ENCODE measurements at places on chromosomes 6 and 20.

DNA sequence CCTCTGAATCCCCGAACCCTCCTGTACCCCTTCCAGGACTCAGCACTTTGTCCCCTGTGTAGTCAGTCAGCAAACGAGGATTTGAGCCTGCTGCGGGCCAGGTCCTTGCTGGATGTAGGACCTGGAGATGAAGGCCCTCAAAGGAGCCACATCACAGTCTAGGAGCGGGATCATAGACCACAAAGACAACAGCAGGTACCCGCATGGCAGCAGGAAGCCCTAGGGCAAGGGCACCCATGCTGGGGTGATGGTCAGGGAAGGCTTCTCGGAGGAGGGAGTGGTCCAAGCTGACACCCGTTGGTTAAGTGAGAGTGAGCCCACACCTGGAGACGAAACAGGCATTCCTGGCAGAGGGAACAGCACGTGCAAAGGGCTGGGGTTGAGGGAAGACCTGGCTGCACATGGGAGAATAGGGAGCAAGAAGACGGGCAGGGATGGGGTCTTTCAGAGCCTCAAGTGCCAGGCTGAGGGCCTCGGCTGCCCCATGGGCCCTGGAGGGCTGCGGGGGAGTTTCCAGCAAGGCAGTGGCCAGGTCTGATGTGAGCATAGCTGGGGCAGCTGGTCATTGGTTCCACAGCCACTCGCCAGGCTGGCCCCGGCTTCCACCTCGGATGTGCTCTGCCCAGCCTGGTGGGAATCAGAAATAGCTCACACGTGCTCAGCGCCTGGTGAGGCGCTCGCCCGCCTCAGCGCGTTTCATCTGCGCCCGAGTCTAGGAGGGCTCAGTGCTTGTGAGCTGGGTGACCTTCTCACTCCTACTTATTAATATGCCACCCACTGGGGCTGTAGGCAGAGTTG is 15.0 kb downstream of the DLGAP4 start:
- H3K4me1 ChIP-seq, result no peaks in the 10 kb centered on the region

DNA sequence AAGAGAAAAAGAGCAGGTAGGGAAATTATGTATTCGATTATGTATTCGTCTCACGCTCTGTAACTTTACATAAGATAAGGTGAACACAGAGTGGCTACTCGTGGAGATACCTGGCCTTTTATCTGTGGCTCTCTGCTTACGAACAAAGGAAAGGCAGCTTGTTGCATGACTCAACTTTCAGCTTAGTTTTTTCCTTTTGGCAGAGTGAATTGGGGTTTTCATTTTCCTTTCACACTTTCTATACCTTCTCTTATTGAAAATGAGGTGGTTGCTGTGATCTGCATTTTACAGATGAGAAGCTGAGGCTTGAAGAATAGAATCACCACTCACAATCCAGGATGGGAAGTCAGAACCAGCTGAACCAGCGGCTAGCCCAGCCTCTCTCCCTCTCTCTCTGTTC is 13.3 kb upstream of the KCNK15 start:
- no peaks in the 10 kb centered on the region for H3K27me3 ChIP-seq
- no peak overlapping the region for H3K4me3 ChIP-seq
- DNase-seq, result no peak
- peaks cover 7% of the 10 kb centered on the region for H3K4me1 ChIP-seq
- no peak overlapping the region for H3K27ac ChIP-seq

DNA sequence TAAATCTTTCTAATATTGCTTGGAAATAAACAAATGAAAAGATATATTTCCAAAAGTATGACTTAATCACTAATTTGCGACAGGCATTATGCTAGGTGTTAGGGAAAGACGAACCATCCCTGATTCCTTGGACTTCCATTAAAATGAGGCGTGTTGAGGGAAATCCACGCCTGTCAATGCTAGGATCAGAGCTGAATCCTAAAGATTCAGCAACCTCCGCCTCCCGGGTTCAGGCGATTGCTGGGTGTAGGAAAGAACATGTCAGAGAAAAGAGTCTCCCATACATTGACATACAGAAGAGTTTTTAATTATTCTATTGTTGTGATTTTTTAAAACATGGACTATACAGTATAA is 16.8 kb upstream of the PRSS16 start:
- no peaks in the 10 kb centered on the region for H3K27me3 ChIP-seq
- no peak overlapping the region for H3K27ac ChIP-seq
- H3K4me3 ChIP-seq, result no peak overlapping the region
- no peak for DNase-seq
- no peaks in the 10 kb centered on the region for H3K4me1 ChIP-seq
- H3K36me3 ChIP-seq, result no peaks in the 10 kb centered on the region

DNA sequence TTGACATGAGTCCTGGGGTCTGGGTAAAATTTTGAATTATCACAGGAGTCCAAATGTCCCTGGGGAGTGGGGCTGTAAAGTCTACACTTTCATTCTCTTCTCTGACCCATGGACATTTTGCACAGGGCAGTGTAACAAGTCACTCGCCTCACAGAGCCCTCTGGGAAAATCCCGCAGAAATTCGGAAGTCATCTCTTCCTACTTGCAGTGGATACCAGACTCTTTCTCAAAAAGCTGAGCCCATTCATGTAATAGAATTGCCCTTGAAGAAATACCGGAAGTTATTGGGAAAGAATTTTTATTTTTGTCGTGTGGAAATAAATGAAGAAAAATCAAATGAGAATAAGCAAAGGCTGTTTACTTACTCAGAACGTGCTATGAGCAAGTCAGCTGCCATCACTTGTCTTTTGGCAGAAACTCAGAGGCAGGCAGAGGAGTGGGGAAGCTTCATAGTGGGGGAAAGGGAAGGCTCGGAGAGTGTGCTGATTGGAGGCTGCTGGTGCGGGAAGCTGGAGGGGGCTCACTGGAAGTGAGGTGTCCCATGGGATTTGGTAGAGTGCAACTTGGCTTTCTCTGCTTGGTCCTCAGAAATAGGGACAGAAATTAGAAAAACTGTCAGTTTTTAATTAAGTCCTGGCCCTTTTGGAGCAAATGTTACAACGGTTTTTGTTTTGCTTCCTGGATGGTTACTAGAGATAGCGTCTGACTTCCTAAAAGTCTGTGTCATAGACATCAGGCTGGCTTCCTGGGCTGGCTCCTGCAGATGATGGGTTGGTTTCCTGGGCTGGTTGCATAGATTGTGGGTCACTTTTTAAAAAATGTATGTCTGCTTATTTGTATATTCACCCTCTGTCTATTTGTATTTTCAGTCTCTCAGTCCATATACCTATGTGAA is 79.8 kb upstream of the EEF1E1 start:
- no peaks in the 10 kb centered on the region for H3K27me3 ChIP-seq
- H3K36me3 ChIP-seq, result no peaks in the 10 kb centered on the region
- DNase-seq, result no peak
- H3K4me3 ChIP-seq, result no peak overlapping the region

- no peaks in the 10 kb centered on the region for H3K36me3 ChIP-seq
- no peaks in the 10 kb centered on the region for H3K27me3 ChIP-seq
- no peak for DNase-seq
- no peak overlapping the region for H3K27ac ChIP-seq
Measured at GRCh38 chr6:143368426-143368825, 82.1 kb downstream of the ADAT2 start.

GRCh38 chr20:50594231-50594590 is 84.0 kb downstream of the PTPN1 start:
- no peak for DNase-seq
- H3K4me3 ChIP-seq, result no peak overlapping the region
- H3K27me3 ChIP-seq, result no peaks in the 10 kb centered on the region
- peaks cover 16% of the 10 kb centered on the region for H3K4me1 ChIP-seq
- H3K27ac ChIP-seq, result no peak overlapping the region
- no peaks in the 10 kb centered on the region for H3K36me3 ChIP-seq

DNA sequence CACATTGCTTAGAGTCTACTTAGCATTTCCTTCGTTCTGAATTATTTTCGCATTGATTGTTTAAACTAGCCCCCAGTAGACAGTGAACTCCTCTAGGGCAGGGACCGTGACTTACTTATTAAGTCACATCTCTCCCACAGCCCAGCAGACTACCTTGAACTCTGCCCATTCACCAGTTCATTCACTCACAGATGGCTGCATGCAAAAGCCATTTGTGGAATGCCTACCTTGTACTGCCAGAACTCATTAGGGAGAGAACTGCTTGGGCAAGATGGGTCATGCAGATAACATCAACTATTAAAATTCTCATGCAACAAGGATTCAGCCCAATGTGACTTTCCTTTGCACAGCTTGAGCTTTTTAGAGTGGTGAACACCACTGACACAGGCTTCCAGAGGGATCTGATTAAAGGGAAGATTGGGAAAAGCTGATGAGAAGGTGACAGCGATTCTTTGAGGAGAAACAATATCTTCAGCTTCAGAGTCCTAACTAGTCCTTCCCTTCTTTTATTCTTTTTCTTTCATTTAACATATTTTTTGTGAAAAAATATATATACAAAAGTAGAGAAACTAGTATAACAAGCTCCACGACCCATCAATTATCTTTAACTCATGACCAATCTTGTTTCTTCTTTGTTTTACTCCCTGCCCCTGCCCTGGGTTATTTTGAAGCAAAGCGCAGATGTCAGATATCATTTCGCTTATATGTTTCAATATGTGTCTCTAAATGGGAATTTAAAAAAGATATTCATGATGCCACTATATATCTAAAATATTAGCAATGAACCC is 273.9 kb downstream of the CDC5L start:
- H3K4me1 ChIP-seq, result no peaks in the 10 kb centered on the region
- H3K27ac ChIP-seq, result no peak overlapping the region
- H3K4me3 ChIP-seq, result no peak overlapping the region
- DNase-seq, result no peak

DNA sequence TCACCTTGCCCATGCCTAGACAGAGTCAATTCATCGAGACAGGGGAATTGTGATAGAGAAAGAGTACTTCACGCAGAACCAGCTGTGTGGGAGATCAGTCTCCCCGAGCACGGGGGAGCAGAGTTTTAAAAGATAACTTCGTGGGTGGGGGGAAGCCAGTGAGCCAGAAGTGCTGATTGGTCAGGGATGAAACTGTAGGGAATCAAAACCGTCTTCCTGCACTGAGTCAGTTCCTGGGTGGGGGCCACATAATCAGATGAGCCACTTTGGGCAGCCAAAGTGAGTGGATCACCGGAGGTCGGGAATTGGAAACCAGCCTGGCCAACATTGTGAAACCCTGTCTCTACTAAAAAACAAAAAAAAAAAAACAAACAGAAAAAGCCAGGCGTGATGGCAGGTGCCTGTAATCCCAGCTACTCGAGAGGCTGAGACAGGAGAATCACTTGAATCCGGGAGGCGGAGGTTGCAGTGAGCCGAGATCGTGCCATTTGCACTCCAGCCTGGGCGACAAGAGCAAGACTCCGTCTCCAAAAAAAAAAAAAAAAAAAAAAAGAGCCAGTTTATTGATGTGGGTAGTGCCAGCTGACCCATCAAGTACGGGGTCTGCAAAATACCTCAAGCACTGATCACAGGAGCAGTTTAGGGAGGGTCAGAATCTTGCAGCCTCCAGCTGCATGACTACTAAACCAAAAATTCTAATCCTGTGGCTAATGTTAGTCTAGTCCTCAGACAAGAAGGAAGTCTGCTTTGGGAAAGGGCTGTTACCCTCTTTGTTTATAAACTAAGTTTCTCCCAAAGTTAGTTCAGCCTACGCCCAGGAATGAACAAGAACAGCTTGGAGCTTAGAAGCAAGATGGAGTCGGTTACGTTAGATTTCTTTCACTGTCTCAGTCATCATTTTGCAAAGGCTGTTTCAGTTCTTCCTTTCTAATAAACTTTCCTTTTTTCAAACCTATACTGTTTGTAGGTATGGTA is 3.9 kb upstream of the TRIM39 start:
- H3K36me3 ChIP-seq, result no peaks in the 10 kb centered on the region
- H3K27ac ChIP-seq, result no peak overlapping the region
- H3K4me3 ChIP-seq, result no peak overlapping the region

- H3K4me1 ChIP-seq, result peaks cover 13% of the 10 kb centered on the region
- H3K27ac ChIP-seq, result no peak overlapping the region
- H3K4me3 ChIP-seq, result no peak overlapping the region
- no peaks in the 10 kb centered on the region for H3K27me3 ChIP-seq
- H3K36me3 ChIP-seq, result no peaks in the 10 kb centered on the region
Measured at GRCh38 chr6:36067374-36068011, 39.9 kb downstream of the MAPK14 start.

- peak overlapping the region; percentile 65 for H3K27ac ChIP-seq
- no peaks in the 10 kb centered on the region for H3K36me3 ChIP-seq
- peak overlapping the region; percentile 61 for H3K4me3 ChIP-seq
- peak; percentile 42 for DNase-seq
- no peaks in the 10 kb centered on the region for H3K27me3 ChIP-seq
Measured at GRCh38 chr6:26103141-26103769, 16.0 kb downstream of the HFE start.

GRCh38 chr6:117956386-117956785 is 49.3 kb downstream of the SLC35F1 start:
- no peak overlapping the region for H3K4me3 ChIP-seq
- DNase-seq, result no peak
- no peaks in the 10 kb centered on the region for H3K36me3 ChIP-seq
- no peaks in the 10 kb centered on the region for H3K27me3 ChIP-seq
- H3K4me1 ChIP-seq, result no peaks in the 10 kb centered on the region
- no peak overlapping the region for H3K27ac ChIP-seq

GRCh38 chr6:158213925-158214674 is 46.0 kb downstream of the GTF2H5 start:
- H3K4me3 ChIP-seq, result no peak overlapping the region
- H3K27ac ChIP-seq, result no peak overlapping the region
- H3K36me3 ChIP-seq, result no peaks in the 10 kb centered on the region
- H3K27me3 ChIP-seq, result no peaks in the 10 kb centered on the region
- DNase-seq, result peak; percentile 57

DNA sequence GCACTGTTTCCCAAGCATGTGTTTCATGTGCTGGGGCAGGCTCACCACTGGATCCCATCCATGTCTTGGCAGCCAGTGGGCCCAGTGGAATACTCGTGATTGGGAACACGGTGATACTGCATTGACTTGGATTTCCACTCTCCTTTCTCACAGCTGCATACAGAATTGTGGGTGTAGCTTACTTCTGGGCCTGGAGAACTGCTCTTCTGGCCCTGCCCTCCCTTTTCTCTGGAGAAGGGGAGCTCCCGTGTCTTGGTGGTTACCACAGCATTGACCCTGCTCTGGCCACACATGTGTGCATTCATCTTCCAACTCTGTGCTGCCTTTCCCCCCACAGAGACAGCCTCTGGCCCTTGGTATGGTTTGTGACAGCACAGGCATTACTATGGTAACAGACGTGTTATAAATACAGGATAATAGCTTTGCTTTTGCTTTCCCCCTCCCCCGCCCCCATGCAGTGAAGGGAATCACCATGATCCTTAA is 21.6 kb downstream of the SOBP start:
- peak overlapping the region; percentile 39 for H3K27ac ChIP-seq
- peaks cover 36% of the 10 kb centered on the region for H3K36me3 ChIP-seq
- no peak overlapping the region for H3K4me3 ChIP-seq
- no peaks in the 10 kb centered on the region for H3K27me3 ChIP-seq
- DNase-seq, result peak; percentile 68
- peaks cover 32% of the 10 kb centered on the region for H3K4me1 ChIP-seq

DNA sequence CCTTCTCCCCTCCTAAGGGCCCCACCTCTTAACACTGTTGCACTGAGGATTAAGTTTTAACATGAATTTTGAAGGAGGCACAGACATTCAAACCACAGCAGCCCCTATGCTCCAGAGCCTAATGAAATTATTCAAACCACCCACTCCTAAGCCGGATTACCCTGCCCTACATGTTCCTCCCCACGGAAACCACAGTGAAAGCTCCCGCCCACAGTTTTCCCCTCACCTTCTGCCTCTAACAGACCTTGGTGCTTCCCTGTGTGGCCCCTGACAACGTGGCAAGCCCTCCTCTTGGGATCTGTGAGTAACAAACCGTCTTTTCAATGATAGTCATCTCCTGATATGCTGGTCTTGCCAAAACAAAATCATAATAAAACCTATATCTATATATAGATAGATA is 74.8 kb downstream of the RIN2 start:
- no peak overlapping the region for H3K4me3 ChIP-seq
- no peaks in the 10 kb centered on the region for H3K36me3 ChIP-seq
